ENCODE measurements at places on chromosomes 7 and 10.

- no peak for DNase-seq
These were observed 305.8 kb upstream of the NEBL start for GRCh38 chr10:21202776-21203462.

- no peak for DNase-seq
These were observed 21.5 kb downstream of the ARL5B start for GRCh38 chr10:18680754-18681153.

GRCh38 chr7:100152937-100153666 lies 4.4 kb downstream of the LAMTOR4 start:
- DNase-seq = peak; percentile 8

DNA sequence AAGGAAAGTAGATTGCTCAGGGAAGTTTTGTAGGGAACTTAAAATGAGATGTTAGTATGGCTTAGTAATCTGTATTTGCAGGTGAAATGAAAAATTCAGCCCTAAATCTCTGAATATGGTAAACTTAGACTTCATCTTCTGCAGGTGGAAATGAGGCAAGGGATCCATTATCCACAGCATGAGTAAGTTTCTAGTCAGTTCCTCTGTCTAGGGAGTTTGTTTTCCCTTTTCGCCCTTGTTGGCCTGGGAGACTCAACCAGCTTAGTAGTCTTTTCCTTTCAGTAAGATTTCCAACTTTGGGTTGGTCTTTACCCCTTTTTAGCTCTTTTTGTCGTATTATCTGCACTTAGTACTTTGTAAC lies 65.6 kb downstream of the ZEB1 start:
- no peak for DNase-seq

DNA sequence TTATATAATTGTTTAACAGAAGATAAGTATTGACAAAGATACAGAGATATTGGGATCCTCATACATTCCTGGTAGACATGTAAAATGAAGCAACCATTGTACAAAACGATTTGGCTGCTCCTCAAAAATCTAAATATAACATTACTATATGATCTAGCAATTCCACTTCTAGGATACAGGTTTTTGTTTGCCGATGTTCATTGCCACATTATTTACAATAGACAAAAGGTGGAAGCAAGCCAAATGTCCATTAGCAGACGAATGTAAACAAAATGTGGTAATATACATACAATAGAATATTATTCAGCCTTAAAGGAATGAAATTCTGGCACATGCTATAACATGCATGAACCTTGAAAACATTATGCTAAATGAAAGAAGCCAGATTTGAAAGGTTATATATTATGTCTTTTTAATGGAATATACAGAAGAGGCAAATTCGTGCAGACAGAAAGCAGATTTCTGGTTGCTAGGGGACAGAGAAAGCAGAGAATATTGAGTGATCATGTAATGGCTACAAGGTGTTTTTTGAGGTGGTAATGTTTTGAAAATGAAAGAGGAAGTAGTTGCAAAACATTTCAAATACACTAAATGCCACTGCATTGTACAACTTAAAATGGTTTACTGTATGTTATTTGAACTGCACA lies 44.9 kb downstream of the POLR1F start:
- DNase-seq = no peak

DNA sequence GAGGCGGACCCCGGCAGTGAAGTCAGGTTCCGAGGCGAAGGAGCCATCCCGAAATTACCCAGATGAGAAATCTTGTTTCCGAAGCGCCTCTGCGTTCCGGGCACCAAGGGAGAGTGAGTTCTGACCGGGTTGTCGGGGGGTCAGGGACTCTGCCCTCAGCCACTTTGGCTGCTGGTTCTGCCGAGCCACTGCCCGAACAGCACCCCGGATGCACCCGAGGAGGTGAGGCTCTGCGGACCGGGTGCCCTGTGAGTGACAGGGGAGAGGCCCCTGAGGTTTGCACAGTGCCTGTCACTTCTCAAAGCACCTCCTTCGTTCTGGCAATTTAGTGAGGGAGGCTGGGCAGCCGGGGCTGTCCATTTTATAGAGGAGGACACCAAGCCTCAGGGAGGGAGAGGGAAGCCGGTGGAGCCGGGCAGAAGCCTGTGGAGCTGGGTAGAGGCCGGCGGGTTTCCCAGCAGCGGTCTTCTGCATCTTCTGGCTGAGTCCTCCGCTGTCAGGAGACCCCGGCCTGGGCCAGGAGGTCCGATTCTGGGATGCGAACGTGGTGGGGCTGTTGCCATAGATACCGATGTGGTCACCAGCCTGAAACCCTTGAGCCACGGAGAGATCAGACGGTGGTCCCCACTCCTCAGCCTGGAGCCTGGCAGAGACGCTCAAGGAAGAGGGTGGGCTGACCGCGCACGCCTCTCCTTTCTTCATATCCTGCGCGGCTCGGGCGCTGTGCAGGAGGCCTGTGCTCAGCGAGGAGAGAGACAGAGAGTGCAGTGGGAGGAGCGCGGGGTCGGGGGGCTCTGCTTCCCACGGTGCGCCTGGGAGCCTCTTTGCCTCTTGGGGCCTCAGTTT lies 18.9 kb upstream of the SHH start:
- no peak for DNase-seq

- no peak for DNase-seq
These were observed 41.8 kb downstream of the CNNM1 start for GRCh38 chr10:99370993-99371392.

GRCh38 chr10:31138026-31138553 lies 106.4 kb upstream of the ZNF438 start:
- no peak for DNase-seq

GRCh38 chr10:17023386-17024298 lies 106.0 kb downstream of the CUBN start:
- DNase-seq = peak; percentile 76

- no peak for DNase-seq
These were observed 105.7 kb downstream of the GRK5 start for GRCh38 chr10:119313024-119313423.

GRCh38 chr7:126605553-126605952 lies 647.2 kb downstream of the GRM8 start:
- no peak for DNase-seq

DNA sequence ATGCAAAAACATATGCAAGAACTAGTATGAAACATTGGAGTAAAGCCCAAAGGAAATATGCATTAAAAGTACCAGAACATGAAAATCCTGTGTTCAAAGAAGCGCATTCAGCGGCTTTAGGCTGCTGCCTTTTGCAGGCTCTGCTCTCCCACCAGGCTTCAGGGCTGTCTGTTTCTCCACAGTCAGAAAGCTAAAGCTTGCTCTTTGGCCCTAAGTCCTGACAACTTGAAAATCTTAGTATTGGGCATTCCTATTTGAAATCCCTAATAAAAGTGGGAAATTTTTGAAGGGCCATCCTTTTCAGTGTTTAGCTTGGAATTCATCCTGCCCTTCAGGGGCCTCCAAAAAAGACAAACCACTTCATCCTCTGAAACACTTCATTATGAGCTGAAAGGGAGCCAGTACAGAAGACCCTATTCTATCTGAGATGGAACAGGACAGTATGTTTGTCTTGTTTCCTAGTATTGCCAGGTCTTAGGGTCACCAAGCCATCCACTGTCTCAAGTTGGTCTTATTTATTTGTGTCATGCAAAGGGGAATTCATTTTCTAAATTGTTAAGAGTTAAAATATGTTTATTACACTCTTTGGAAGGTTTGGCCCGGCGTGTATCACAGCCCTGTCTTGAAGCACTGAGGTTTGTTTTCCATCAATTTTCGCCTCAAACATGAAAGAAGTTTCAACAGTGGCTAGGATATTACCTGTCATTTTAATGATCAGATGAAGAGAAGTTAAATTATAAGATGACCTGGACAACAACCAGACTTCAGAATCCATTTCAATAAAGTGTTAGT lies 326.3 kb upstream of the BMPER start:
- no peak for DNase-seq

GRCh38 chr7:92988941-92989545 lies 128.7 kb downstream of the SAMD9 start:
- no peak for DNase-seq

GRCh38 chr7:16847381-16847860 lies 34.4 kb downstream of the AGR3 start:
- no peak for DNase-seq

Data from left hindlimb (tissue), 1 donor.